ENCODE measurements at places on chromosomes 7 and 10.

DNA sequence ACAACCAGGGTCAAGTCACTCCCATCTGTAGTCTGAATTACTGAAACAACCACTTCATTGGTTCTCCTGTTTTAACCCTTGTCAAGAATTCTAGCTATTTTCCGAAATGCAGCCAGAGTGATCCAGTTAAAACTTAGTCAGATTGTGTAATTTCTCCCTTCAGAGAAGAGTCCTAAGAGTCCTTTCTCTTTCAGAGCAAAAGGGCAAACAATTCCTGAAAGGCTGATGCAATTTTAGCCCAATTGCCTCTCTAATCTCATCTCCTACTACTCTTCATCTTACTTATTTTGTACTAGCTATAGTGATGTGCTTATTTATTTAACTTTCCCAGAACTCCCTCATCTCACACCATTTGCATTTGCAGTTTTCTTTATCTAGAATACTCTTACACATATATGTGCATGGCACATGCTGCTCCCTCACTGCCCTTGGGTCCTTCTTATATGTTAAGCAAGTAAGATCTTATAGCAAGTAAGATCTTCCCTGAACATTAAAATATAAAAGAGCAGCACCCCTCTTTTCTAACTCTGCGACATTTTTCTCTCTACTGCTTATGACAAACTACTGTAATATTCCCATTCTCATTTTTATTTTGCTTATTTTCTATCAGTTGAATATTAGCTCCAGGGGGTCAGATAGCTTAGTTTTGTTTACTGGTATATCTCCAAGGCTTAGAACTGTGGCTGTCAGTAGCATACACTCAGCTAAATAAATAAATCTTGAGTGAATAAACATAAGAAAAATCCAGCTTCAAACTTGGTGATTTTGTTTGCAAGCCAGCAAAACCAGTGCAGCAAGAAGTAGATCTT, 44.6 kb downstream of the HGF start:
- DNase-seq = peak; percentile 52

DNA sequence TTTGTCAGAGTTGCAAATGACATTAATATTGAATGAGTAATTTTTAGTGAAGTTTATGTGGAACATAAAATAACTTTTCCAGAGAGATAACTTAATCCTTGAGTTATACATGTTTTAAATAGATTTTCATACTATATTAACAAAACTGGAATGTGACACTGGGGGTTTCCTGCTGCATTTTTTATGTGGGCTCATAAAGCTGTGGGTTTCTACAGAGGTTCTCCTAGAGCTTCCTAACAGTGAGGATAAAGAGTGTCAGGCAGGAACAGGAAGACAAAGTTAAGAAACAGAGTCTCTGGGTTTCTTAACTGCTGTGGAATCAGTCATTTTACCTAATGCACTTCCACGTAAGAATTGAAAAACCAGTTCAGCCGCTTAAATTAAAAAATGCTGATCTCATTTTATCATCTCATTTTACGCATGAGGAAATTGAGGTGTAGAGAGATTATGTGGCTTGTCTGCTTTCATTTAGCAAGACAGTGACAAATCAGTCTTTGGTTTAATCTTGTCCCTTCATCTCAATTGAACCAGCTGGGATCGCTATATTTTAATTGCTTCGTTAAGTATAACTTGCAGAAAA, 5.0 kb downstream of the CD36 start:
- peak; percentile 42 for DNase-seq

GRCh38 chr10:123326674-123327073, 172.5 kb downstream of the BUB3 start:
- DNase-seq = no peak

GRCh38 chr7:94240902-94241301, 153.8 kb upstream of the COL1A2 start:
- no peak for DNase-seq

GRCh38 chr7:95396136-95397032, at the start of gene PON3:
Gene PON3 (minus strand): TSS chr7:95396375. CDS start chr7:95396350, 25 bp downstream.
- no peak for DNase-seq

GRCh38 chr7:151083071-151083823, at the start of gene TMUB1:
Gene TMUB1 (minus strand): TSS chr7:151083493. CDS start chr7:151082563, 930 bp downstream.
- DNase-seq = peak; percentile 62

GRCh38 chr10:33556620-33557019, 222.2 kb upstream of the NRP1 start:
- no peak for DNase-seq

Measured in fibroblast of skin of right biceps (primary cell).